ENCODE measurements at places on chromosomes 13 and 19.

- no peak for DNase-seq
Measured at GRCh38 chr13:46314587-46314986, 72.5 kb downstream of the RUBCNL start.

- no peak for DNase-seq
Measured at GRCh38 chr19:44685877-44686276, 13.1 kb upstream of the CEACAM16 start.

- DNase-seq: no peak
Measured at GRCh38 chr19:4304538-4305256, at the start of gene FSD1. Gene FSD1, plus strand, starts transcription at chr19:4304598. Its CDS starts 149 bp downstream, at chr19:4304747.

DNA sequence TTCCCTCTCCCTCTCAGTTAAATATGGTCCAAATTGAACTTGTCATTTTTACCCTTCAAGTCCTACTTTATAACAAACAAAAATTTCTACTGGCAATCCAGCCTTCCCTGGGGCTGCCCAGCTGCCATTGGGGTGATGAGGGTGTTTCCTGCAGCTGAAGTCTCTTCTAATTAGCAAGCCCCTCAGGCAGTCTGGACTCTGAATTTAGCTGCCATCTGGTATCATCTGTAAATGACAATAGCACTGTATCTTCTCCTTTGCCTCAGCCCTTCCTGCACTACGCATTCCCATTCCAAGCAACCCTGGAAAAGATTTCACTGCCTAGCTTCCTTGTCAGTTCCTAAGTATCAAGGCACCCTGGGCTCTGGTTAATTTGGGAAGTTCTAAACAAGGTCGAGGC, 331.1 kb upstream of the KLF12 start:
- no peak for DNase-seq

DNA sequence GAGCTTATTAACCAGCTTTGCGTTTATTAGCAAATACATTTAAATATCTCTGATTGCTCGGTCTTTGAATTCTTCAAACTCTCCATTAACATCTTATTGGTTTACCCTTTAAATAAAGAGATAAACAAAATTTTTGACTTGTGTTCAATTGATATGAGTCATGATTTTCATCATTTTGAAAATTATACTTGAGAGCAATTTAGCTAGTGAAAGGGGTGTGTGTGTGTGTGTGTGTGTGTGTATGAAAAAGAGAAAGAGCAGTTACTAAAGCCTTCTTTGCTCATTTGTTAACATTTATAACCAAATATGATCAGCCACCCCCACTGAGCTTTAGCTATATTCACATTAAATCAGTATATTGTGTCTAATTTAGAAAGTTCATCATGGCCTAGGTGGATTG, 48.3 kb upstream of the FAM216B start:
- no peak for DNase-seq
